CD4-positive, alpha-beta T cell treated with Interferon gamma for 1 hour (primary cell): ENCODE measurements at places on chromosomes 16 and 17.

DNA sequence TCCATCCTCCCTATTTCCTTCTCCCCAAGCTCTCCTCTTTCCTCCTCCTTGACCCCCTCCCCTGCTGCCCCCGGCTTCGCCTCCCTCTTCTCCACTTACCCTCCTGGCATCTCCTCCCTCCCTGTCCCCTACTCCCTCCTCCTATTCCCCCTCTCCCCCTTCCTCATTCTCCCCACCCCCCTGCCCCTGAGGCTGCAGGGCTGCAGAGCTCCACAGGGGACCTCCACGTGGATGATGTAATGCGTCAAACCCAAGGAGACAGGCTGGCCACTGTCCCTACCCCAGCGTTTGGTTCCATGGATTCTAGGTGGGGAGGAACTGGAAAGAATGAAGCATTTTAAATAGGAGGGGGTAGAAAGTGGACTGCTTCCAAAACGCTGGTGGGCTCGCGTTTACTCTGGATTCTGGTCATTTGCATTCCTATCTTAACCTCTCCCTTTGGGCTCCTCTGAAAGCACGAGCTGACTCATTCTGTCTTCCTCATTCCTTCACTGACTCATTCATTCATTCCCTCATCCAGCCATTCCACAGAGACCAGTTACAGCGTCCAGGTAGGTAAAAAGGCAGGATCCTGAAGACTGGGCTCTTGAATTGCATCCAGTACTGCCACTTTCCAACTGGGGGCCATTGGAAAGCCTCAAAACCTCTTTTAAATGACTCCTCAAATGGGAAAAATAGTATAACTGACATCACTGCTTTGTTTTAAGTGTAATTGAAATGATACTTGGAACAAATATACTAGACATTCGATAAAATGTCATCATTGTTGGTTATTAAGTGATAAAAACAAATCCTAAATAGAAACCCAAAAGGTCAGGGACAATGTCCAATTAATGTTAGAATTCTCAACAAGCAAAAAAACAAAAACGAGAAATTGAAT lies 943 bp upstream of the COTL1 start:
- DNase-seq: no peak

DNA sequence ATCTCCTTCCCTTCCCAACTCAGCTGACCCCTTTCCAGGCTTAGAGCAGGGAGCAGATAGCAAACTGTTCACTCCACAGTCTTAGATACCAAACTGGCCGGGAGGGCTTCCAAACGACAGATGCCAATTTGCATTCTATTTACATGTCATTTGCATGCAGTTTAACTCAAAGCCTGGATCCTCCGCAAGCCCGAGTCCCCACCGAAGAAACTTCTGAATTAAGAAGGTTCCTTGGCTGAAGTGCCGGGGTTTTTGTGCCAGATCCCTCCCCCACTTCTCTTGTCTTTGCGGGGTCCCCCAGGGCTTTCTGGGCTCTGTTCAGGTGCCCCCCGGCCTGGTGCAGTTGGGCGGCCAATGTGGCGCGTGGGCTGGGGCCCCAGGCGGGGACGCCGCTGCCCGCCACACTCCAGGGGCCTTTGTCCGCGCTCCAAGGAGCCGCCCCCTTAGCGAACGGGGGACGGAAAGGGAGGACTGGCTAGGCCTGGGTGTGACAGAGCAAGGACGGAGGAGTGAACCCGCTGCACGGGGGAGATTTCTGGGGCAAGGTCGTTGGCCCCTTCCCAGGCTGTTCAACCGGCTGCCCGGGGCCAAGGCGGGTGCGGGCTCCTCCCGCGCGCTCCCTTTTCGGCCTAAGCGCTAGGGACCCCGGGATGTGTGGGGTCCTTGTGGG lies 1.2 kb downstream of the GPRC5B start:
- no peak for DNase-seq

DNA sequence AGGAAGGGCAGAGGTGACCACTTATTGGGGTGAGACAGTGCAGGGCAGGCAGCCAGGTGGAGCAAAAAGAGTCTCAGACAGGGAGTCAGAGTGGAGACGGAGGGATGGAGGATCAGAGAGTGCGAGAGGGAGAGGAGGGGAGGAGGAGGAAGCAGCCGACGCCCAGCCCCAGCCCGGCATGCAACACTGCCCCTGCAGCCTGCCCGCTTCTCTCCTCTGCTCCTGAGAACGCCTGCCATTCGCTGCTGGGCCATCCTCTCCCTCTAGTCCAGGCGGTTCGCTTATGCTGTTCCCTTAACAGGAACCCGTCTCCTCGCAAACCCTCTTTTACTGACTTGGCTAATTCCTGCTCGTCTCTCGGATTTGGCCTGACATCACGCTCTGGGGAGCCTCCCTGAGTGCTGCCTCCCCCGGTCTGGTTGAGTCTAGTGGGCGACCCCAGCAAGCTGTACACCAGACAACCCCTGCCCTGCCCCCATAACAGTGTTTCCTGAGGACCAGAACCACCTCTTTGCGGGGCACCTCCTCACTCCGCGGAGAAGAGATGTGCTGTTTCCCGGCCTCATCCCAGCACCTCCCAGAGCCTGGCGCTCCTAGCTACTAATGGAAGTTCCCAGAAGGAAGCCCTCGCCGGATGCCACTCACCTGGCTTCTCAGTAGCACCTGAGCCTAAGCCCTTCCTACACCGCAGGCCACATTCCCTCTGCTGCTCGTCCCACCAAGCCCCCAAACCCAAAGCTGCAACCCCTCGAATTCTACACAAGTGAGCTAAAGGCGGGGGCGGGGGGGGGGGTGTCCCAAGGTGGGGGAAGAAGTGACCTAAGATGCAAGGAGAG lies 61.2 kb upstream of the CCL1 start:
- DNase-seq: no peak

DNA sequence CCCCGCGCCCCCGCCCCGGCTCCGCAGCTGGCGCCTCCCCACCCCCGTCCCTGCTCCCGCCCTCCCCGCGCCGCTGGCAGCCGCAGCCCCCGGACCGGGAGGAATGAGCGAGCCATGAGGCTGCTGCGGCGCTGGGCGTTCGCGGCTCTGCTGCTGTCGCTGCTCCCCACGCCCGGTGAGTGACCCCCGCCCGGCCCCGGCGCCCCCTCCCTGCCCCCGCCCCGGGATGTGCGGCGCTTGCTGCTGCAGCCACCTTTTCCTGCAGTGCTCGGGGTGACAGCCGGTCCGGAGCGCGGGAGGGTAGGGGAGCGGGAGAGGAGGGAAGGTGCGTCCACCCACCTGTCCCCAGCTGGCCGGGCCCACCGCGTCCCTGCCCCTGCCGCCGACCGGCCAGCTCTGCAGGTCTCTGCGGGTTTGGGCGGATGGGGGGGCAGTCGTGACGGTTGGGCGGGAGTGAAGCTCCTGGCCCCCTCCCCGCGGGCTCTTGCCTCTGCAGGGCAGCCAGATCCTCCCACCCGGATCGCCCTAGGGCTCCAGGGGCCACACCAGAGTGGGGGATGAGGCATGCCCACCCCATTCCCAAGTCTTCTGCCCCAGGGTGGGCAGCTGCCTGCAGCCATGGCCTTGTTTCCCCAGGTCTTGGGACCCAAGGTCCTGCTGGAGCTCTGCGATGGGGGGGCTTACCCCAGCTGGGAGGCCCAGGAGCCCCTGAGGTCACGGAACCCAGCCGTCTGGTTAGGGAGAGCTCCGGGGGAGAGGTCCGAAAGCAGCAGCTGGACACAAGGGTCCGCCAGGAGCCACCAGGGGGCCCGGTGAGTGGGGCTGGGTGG lies 513 bp downstream of the ADAM11 start:
- DNase-seq: no peak

GRCh38 chr17:57913575-57914272 lies 41.5 kb downstream of the CUEDC1 start:
- DNase-seq: no peak

DNA sequence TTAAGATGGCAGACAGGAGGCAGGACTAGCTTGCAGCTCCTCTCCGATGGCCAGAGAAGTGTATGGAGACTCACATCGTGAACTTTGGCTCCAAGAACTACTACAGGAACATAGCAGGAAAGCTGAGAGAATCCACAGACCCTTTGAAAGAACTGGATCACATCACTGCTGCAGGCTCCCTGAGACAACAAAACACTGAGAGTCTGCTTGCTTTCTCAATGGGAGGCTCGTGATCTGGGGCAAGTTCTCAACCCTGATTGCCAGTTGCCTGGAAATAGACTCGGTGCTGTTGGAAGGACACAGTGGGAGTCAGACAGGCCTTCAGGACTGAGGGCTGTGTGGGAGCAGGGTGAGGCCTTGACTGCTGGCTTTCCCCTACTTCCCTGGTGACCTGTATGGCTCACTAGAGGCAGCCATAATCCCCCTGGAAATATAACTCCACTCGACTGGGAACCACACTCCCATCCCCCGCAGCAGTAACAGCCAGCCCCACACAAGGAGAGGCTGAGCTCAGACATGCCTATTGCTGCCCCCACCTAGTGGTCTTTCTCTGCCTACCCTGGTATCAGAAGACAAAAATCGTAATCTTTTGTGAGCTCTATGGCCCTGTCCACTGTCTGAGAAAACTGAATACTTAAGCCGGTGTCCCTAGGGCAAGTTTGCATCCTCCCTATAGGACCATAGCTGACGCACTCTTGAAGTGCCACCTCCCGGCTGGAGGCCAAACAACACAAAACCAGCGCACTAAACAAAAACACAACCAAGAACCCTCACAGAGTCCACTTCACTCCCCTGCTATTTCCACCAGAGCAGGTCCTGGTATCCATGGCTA lies 238.4 kb downstream of the CEP112 start:
- no peak for DNase-seq

DNA sequence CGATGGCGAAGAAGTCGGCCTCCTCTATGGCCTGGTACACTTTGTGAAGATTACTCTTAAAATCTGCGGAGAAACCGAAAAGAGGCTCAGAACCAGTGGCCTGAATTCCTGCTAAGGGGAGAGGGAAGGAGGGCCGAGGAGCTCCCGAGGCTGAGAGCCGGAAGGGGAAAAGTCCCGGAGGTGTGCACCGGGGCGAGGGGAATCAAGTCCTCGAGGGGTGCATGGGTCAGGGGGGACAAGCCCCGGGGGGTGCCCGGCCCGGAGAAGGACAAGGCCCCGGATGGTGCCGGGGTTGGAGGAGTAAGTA lies 495 bp downstream of the PARN start:
- no peak for DNase-seq

GRCh38 chr16:83721676-83722075 lies 86.1 kb upstream of the HSBP1 start:
- no peak for DNase-seq

DNA sequence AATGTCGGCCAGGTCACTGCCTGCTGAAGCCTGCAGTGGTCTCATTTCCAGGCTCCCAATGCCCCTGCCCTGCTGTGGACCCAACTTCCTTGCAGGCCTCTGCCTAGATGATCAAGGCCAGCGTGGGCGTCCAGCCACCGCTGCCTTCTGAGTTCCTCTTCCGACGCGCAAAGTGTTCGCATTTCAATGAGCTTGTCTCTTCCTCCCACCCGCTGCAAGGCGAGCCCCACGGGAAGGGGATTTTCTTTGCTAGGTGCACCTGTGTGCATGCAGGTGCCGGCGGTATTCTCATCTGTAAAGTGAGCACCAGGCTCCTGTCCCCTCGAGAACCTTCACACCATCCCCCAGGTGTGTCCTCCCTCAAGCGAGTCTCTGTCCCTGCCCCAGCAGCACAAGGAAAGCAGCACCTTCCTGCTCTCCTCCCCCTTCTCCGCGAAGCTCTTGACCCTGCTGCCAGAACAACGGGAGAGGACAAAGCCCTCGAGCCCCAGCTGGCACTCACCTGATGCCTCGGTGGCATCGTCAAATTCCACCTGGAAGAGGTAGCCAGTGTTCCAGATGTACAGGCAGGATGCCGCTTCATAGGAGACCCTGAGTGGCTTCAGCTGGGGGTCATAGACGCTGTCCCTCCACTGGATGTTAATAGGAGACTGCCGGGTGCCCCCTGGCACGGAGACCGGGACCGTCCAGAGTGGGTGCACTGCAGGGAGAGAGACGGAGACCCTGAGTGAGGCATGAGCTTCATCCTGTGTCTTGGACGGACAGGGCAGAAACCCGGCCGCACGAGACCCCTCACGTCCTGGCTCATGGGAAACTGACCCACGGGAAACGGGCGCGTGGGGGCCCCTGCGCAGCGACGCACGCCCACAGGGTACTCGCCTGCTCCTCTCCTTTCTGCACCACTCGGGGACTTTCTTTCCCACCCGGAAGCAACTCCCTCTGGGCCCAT lies 9.8 kb downstream of the CA5A start:
- peak; percentile 47 for DNase-seq

DNA sequence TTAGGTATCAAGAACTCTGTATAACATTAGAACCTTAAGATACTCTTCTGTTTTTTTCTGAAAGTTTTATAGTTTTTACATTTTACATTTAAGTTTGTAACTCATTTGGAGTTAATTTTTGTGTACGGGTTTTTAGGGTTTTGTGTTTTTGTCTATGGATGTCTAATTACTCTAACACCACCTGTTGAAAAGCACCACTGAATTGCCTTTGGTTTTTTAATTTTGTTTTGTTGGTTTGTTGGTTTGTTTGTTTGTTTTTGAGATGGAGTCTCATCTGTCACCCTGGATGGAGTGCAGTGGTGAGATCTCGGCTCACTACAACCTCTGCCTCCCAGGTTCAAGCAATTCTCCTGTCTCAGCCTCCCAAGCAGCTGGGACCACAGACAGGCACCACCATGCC lies 29.8 kb upstream of the ZNF629 start:
- no peak for DNase-seq

DNA sequence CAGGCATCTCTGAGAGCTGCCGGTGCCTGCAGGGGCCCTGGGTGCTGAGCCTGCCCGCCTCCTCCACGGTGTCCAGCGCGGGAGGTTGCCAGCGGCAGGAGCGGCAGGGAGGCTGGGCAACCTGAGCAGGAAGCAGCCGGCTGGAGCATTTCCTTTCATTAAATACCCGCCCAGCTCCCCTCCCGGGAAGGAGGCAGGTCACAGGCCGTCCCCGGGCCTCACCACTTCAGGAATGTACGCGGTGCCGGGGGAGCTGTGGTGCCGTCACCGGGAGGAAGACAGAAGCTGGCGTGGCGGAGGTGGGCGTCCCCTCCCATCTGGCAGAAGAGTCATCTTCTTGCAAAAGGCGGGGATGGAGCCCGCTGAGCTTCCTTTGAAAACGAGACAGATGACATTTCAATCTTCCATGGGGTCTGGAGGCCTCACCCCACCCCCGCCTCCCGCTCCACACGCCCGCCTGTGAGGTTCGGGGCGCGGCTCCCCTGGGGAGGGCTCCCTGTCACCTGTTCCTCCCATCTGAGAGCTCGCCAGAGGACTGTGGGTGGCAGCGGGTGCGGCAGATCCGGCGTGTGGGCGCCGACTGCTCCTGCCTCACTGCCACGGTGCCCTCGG lies 16.0 kb downstream of the SOX8 start:
- DNase-seq: peak; percentile 51

GRCh38 chr16:7363422-7364417 lies 31.1 kb downstream of the RBFOX1 start:
- DNase-seq: no peak

DNA sequence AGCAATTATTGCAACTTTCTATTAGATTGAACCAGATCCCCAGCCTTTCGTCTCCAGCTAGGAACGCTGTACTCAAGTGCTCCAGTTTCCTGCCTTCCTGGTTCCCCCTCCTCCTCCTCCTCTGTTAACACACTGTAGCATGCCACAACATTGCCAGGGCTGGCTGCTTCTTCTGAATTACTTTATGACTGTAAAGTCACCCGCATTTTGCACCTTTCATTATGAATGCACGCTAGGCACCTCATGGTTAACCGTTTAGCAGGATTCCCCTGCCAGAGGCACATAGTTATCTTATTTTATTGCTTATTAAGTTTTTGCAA lies 4.5 kb downstream of the ZNF423 start:
- DNase-seq: no peak

GRCh38 chr17:77768248-77768852 lies 190.2 kb upstream of the TNRC6C start:
- DNase-seq: no peak

- no peak for DNase-seq
These were observed 18.8 kb downstream of the ZNF652 start for GRCh38 chr17:49343273-49343672.

- no peak for DNase-seq
These were observed at the start of gene CDH11 for GRCh38 chr16:65121870-65122723. TSS of gene CDH11 (minus strand) at chr16:65122063. CDS start at chr16:65004869, 117,194 bp downstream.
